CD8-positive, alpha-beta memory T cell (primary cell): ENCODE measurements at places on chromosomes 3 and 15. TPM values are rescaled to one million over a fixed set of nuclear protein-coding genes. Genes with fewer than 3 reads are reported as not detected.

Gene CFAP20DC
- polyA plus RNA-seq, result not detected

Gene MAGEL2
- polyA plus RNA-seq, result not detected

DNA sequence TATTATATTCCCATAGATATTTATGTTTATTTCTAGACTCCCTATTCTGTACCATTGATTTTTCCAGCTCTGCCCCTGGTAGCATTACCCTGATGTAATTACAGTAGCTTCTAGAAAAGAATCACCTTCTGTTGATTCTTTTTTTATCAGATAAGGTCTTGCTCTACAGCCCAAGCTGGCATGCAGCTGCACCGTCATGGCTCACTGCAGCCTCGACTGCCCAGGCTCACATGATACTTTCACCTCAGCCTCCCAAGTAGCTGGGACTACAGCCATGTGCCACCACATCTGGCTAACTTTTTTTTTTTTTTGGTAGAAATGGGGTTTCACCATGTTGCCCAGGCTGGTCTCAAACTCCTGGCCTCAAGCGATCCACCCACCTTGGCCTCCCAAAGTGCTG is 41.8 kb downstream of the SLC24A1 start:
- no peak overlapping the region for H3K27ac ChIP-seq
- peaks cover 14% of the 10 kb centered on the region for H3K36me3 ChIP-seq
- DNase-seq, result no peak

- no peak overlapping the region for H3K27ac ChIP-seq
- peaks cover 17% of the 10 kb centered on the region for H3K36me3 ChIP-seq
- no peak overlapping the region for H3K4me3 ChIP-seq
- DNase-seq, result no peak
- H3K4me1 ChIP-seq, result no peaks in the 10 kb centered on the region
These were observed 65.9 kb upstream of the ACTC1 start for GRCh38 chr15:34861214-34861613.

Gene SERPINI2
- not detected for polyA plus RNA-seq
